ENCODE measurements at places on chromosomes 6 and 20.

DNA sequence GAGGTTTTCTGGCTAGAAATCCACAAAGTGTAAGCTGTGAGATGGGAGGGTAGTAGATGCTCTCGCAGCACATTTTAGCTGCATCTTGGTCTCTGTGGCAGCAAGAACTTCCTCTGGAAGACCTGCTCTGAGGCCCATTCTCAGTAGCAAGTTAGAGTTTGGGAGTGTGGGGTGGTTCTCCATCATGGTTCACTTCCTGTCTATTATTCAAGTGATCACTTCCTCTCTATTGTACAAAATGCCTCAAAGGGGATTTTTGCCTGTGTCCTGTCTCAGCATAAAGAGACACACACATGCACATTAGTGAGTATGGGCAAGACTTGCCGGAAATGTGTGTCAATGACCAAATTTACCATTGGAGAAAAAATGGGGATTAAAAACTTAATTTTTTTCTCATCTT, 42.5 kb downstream of the LYRM2 start:
- DNase-seq: no peak

GRCh38 chr20:63134201-63134612, 81.7 kb downstream of the YTHDF1 start:
- DNase-seq: no peak

DNA sequence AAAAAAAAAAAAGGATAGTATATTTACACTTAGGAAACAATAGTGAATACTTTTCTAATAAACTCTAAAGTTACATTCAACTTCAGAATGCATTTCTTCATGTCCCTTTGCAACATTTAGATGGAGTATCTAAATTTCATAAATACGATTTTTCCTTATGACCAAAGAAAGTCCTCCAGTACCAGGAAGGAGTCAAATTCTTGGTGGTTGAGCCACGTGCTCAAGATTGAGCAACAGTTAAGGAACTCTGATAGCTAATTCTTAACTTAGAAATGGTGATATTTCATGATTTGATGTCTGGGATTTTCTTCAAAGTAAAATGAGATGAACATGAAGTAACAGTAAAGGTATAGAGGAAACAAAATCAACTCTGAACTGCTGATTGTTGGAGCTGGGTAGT, 92.7 kb downstream of the SASH1 start:
- peak; percentile 67 for DNase-seq

DNA sequence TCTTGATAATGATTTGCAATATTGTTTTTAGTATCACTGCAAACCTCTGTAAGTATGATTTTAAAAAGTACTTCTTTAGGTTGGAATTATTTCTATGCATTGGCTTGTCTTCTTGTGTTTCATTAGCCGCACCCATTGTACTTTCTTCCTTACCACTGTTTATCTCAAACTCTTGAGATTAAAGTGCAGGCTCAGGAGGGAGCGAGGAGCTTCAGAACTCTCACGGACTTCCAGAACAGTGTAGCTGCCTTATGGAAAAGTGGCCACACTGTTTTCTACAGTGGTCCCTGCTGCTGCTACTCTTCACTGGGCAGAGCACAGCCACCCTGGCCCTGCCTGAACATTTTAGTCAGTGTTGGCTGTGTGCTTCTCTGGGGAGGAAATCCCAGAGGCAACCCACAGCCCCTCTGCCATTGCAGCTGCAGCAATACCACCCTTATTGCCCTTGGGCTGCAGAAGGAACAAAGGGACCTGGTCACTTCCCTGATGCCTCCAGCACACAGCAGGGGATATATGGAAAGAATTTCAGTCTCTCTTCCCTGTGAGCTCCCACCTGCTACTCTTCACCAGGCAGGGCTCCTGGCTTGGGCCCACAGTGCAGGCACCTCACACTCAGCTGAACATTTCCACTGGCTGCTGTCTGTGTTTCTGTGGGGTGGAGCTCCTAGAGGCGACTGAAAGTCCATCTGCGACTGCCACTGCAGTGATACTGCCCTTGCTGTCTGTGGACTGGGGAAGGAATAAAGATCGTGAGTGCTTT, 91.7 kb upstream of the MAP3K4 start:
- DNase-seq: no peak

- DNase-seq: no peak
These were observed 20.9 kb downstream of the SPDEF start for GRCh38 chr6:34535199-34535598.

GRCh38 chr6:73624896-73625295, 28.9 kb downstream of the SLC17A5 start:
- no peak for DNase-seq

DNA sequence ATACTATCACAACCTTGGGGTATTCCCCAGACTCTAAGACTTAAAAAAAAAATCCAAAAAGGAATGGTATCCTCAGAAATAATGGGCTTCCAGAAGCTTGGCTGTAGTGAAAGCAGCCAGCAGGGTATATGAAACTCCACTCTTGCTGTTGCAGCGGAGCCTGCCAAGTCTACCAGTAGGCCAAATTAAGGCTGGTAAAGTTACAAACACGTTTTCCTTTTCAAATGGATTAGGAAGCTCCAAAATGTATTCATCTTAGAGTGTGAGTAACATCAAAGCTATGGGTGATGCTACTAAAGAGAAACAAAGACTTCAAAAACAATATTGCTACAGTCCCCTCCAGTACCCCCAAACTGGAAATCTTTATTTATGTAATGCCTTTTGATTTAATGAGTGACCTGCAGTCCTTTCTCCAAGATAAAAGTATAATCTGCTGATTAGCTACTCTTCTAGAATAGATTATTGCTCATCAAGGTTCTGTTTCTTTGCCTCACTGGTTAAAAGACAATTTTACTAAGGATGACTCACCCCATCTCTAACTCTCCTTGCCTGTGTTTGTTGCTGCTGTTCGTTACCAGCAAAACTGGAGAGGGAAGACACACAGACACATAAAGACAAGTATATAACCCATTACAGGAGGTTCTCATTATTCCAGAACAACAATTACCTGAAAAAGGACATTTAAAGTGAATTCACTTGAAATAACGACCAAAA, 84.9 kb downstream of the BTBD9 start:
- DNase-seq: peak; percentile 18

DNA sequence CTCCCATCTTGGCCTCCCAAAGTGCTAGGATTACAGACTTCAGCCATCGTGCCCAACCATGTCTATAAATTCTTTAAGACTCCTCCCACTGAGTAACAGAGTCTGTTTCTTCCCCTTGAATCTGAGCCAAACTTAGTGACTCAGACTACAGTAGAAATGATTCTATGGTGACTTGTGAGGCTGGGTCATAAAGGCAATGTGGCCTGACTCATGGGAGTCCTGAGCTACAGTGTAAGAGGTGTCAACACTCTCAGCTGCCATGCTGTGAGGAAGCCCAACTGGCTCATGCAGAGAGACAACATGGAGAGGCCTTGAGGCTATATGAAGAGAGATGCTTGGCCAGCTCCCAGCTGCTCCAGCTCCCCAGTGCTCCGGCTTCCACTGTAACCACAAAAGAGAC, 5.2 kb upstream of the NRSN2 start:
- peak; percentile 62 for DNase-seq

- DNase-seq: no peak
These were observed 4.8 kb upstream of the TMEM14A start for GRCh38 chr6:52666071-52666470.

DNA sequence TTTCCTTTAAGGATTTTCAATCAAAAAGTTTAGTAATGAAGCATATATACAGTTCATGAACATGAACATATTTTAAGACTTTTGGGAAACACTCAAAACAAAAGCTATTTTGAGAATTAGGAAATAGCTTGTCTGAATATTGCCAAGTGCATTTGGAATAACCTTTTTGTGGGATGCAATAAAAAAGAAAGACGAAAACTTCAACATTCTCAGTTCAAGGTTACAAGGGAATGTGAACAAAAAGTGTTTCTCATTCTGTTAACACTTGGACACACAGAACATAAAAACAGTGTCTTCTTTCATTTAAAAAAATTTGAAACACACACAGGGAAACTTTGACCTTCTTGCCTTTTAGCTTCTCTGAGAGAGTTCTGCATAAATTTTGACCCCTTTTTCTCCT, 72.7 kb upstream of the TCF21 start:
- DNase-seq: no peak

- no peak for DNase-seq
These were observed 10.7 kb downstream of the ANGPT4 start for GRCh38 chr20:905396-905961.

GRCh38 chr6:137731960-137732616, 135.0 kb upstream of the TNFAIP3 start:
- peak; percentile 82 for DNase-seq

- DNase-seq: no peak
These were observed 91.4 kb upstream of the MAN1A1 start for GRCh38 chr6:119440953-119441352.

- DNase-seq: peak; percentile 73
These were observed 46.2 kb upstream of the EEF1A1 start for GRCh38 chr6:73566954-73567591.

- peak; percentile 6 for DNase-seq
These were observed 56.1 kb downstream of the NFATC2 start for GRCh38 chr20:51486197-51487005.

DNA sequence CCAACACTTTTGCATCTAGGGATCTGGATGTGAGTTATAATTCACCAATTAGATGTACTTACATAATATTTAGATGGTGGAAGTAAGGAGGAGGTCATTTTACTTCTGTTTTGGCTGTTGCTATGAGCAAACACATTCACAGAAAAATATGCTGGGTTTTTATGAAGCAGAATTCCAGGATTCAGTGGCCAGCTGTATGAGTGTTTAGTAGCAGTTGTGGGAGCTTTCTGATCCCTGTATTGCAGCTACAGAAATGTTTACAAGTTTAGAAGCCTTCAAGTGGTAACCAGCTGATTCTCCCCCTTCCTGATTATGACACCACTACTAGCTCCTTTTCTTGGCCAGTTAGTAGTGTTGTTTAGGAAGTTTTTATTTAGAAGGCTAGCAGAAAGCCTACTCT, 177.0 kb downstream of the TENT5A start:
- DNase-seq: no peak

DNA sequence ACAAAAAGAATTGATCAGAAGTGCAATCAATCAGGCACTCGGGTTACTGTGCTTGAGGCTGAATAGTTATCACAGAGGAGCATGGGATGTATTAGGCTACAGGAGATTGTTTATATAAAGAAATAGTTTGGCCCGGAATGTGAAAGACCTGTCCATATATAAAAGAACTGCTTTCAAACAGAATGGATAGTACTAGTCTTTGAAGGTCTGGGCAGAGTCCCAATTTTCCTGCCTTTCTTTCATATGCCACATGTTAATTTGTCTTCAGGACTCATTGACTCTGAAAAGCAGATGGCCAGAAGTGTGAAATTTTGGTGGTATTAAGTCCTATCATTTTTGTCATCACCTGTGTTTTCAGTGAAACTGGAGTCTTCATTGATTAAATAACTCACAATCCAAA, 314.5 kb downstream of the EYA4 start:
- no peak for DNase-seq

DNA sequence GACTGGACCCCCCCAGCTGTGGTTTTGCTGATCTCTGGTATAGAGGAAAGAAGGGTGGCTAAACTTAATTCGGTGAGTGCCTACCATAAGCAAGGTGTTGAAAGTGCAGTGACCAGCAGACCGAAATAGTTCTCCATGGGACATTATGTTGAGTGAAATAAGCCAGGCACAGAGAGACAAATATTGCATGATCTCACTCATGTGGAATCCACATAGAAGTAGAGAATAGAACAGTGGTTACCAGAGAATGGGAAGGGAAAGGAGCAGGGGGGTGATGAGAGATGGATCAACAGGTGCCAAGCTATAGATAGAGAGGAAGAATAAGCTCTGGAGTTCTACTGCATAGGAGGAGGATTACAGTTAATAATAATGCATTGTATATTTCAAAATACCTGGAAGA, 9.7 kb upstream of the GCNT2 start:
- DNase-seq: no peak

- DNase-seq: no peak
These were observed 138.0 kb downstream of the GRIK2 start for GRCh38 chr6:101531538-101531937.

GRCh38 chr6:105015482-105015881, 58.6 kb downstream of the LIN28B start:
- peak; percentile 27 for DNase-seq

DNA sequence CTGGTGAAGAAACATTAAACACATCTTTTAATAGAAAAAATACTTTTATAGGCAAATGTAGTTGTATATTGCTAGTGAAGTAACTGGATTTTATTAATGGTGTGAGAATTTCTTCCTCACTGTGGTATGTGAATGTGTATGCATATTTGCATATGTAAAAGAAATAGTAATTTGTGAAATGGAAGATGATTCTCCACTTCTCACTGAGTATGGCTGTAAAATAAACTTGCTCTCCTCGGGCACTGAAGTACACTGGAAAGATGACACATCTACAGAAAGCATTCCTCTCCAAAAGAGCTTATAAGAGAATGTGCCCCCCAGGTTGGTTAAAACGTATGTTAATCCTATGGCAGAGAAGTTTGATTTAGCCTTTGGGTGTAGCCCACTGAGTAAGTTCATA, 155.5 kb downstream of the LPA start:
- DNase-seq: no peak

- DNase-seq: peak; percentile 42
These were observed 14.3 kb downstream of the SERPINB6 start for GRCh38 chr6:2956930-2957685.

- DNase-seq: no peak
These were observed 130.7 kb downstream of the TFAP2C start for GRCh38 chr20:56759741-56760278.

DNA sequence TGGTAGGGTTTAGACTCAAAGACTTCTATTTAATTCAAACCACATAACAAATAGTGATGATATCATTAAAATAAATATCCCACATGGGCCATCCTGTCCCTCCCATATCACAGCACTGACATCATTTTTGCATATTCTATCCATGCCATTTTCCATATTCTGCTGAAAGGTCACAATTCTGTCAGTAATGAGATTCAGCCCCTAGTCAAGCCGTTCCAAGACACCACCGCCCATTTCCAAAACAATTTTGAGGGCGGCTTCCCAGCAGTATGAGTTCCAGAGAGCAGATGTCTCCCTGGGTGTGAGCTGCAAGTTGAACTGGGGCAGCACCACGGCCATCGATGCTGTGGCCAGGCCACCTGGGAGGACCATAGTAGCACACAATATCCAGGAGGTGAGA, 65.1 kb upstream of the PLEKHG1 start:
- no peak for DNase-seq

- no peak for DNase-seq
These were observed 161.5 kb upstream of the HEY2 start for GRCh38 chr6:125587666-125588632.

- peak; percentile 61 for DNase-seq
These were observed 29.3 kb upstream of the TRIM27 start for GRCh38 chr6:28953039-28953584.

DNA sequence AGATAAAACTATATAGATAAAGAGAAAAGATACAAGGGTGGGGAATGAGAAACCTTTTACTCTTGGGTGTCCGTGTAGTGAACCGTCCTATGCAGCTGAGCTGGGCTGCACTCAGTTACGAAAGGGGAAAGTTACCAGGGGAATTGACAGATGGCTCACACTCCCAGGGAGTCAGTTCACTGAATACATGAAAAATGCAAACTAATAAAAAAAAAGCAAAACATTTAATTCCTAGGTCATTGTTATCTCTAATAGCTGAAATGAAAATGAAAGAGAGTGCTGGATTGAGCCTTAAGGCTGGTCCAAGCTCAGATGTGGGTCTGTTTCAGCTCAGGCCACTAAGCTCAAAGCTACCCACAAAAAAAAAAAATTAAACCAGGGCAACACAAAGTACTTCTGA, 138.0 kb downstream of the THBS2 start:
- no peak for DNase-seq

GRCh38 chr6:75113446-75113845, 92.4 kb downstream of the COL12A1 start:
- DNase-seq: no peak

Data from fibroblast of gingiva (primary cell).